ENCODE measurements at places on chromosomes 16 and 17.

DNA sequence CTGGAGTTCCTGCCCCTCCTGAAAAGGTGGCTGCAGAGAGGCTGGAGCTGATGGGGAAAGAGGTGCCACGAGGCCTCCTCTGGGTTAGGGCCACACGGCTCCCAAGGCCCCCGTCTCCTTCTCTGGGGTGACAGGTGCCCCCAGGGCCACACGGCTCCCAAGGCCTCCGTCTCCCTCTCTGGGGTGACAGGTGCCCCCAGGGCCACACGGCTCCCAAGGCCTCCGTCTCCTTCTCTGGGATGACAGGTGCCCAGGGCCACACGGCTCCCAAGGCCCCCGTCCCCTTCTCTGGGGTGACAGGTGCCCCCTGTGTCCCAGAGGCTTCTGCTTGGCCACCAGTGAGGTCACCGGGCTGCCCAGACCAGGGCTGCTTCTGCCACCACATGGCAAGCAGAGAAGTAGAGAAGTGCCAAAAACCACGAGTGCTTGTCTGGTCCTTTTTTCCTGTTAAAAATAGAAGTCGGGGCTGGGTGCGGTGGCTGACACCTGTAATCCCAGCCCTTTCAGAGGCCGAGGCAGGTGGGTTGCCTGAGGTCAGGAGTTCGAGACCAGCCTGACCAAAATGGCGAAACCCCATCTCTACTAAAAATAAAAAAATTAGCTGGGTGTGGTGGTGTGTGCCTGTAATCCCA is 4.1 kb downstream of the CAPN15 start:
- DNase-seq, result no peak

GRCh38 chr17:49963626-49964302 is 5.2 kb upstream of the DLX4 start:
- DNase-seq, result no peak

DNA sequence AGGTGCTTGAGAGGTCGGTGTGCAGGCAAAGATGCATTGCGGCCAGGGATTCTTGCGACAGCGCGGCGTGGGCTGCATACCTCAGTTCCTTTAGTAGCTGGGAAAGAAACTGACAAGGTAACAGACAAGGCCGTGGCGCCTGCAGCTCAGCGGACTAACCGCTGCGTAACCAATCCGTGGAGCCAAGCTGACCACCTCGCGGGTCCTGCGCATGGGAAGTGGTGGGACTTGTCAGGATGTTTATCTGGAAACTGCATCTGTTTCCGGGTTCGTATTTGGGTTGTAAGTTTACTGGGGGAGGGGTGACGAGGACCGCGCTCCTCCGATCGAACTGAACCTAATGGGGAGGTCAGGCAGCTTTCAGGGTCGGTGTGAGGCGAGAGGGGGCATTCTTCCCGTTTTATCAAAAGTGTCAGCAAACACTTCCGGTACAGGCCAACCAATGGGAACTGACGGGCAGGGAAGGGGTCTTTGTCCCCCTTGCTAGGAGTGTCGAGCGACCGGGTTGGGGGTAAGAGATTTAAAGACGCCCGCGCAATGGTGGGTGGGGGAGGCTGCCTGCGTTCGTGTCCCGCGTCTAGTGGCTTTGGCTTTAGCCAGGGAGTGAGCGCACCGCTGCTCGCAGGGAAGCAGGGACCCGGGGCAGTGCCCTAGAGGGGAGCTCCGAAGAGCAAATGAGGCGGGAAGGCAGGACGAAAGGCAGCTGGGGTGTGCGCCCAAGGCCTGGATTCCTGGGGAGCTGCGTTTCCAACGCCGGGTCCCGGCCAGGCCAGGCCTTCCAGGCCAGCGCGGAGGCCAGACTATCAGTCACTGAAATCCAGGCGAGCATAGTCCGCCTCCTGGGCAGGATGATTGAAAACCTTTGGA is 7.0 kb downstream of the IRX6 start:
- DNase-seq, result no peak

GRCh38 chr16:59252317-59252716 is 518.2 kb upstream of the GOT2 start:
- DNase-seq, result no peak

DNA sequence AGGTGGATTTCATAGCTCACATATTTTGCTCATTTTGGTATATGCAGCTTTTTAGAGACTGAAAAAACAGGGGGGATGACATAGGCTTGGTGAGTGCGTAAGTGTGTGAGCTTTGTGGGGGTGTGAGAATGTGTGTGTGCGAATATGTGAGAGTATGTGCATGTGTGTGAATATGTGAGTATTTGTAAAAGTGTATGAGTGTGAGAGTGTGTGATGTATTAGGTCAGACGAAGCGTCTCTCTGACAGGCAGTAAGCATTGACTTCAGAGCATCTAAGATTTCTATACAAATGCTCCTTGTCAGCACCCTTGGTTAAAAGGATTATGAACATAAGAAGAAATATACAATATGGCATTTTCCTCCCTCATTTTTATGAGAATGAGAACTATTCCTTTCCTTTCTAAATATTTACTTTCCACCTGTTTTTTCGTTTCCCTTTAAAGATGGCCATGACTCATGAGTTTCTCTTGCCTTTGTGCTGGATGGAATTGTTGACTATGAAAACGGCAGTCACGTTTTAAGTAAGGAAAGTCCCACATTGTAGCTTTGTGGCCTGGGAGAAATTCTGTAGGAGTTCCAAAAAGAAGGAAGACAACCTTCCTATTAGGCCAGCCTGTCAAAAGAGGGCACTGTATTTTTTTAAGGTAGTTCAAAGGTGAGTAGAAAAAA is 276.4 kb downstream of the FOXL1 start:
- DNase-seq, result no peak

GRCh38 chr16:53913099-53913870 is 209.3 kb downstream of the FTO start:
- no peak for DNase-seq

GRCh38 chr16:27564224-27564623 is 14.3 kb downstream of the KATNIP start:
- DNase-seq, result no peak

GRCh38 chr17:72569148-72569946 is 448.5 kb downstream of the SOX9 start:
- no peak for DNase-seq

DNA sequence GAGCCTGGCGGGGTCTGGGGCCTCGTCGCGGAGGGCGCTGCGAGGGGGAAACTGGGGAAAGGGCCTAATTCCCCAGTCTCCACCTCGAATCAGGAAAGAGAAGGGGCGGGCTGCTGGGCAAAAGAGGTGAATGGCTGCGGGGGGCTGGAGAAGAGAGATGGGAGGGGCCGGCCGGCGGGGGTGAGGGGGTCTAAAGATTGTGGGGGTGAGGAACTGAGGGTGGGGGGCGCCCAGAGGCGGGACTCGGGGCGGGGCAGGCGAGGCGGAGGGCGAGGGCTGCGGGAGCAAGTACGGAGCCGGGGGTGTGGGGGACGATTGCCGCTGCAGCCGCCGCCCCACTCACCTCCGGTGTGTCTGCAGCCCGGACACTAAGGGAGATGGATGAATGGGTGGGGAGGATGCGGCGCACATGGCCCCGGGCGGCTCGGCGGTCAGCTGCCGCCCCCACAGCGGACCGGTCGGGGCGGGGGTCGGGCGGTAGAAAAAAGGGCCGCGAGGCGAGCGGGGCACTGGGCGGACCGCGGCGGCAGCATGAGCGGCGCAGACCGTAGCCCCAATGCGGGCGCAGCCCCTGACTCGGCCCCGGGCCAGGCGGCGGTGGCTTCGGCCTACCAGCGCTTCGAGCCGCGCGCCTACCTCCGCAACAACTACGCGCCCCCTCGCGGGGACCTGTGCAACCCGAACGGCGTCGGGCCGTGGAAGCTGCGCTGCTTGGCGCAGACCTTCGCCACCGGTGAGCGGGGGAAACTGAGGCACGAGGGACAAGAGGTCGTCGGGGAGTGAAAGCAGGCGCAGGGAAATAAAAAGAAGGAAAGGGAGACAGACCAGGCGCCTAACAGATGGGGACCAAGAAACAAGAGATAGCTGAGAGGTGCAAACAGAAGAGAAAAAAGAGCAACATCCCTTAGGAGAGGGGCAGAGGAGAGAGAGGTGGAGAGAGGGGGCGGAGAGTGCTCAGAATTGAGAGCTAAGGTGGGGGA is at the start of gene PNMT:
Gene PNMT (plus strand): TSS at position 509 of the 980 bp plus-strand sequence. CDS start 23 bp downstream, at position 532.
- no peak for DNase-seq

DNA sequence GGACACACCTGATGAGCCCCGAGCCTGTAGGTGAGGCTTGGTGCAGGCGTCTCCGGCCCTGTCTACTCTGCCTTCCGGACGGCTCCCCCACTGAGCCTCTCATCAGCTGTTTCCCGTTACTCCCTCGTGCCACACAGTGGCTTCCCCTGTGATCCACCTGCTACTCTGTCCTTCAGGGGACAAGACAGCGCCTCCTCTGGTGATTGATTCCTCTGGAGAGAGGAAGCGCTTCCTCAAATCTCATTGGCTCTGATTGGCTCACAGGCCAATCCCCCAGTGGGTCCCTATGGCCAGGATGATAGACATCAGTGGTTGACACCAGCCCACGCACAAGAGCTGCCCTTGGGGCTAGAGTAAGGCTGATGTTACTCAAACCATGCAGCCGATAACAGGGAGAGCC is 24.0 kb downstream of the RNF213 start:
- DNase-seq, result no peak

DNA sequence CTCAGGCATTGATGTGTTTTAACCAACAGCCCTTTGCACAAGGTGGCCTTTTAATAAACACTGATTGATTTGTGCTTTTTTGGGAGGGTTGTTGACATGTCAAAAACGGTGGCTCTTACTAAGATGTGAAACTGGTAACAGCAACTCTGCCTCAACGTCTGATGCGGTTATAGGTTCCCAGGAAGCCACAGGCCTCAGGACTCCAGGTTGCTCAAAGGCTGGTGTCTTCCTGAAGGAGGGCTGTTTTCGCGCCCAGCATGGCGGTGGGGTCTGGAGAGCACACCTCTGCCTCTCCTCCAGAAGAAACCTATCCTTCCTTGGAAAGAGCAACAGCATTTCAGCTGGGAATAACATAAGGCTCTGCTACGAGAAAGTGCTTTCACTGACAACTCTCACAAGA is 187.5 kb downstream of the IRF8 start:
- DNase-seq, result no peak

GRCh38 chr16:56029026-56029425 is 153.9 kb upstream of the CES5A start:
- no peak for DNase-seq

- no peak for DNase-seq
Measured at GRCh38 chr16:30065943-30066760, 592 bp downstream of the ALDOA start.

- no peak for DNase-seq
Measured at GRCh38 chr17:76107509-76107908, 3.9 kb upstream of the EXOC7 start.

DNA sequence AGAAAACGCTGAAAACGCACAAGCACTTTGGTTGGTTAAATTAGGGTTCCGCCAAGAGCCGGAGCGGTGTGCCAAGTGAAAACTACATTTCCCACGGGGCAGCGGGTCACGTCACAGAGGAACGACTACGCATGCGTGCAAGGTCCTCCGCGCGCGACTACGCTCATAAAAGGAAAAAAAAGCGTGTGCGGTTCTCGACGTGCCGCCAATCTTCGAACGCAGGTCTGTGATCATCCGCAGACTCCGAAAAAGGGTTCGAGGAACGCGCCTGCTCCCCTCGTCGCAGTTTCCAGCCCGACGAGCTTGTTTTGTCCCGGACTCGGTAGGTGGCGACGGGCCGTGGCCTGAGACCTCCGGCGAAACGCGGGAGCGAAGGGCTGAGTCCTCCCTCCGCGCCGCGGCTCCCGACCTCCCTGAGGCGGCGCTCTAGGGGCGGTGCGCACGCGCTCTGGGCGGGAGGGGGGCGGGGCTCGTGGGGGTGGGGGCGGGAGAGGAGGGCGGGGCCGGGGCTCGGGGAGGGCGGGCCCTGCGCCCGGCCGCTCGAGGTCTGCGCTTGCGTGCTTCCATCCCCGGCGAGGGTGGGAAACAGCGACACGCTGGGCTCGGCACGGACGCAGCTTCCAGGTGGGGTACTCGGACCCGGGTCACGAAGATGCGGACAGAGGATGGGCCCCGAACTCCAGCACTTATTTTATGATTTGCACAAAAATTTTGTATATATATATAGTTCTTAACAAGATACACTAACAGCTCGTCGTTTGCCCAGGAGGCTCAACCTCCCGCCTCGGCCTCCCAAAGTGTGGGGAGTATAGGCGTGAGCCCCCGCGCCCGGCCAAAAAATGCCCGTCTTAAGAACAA is at the start of gene SGF29:
Gene SGF29 (plus strand): TSS at position 145 of the 858 bp plus-strand sequence. CDS start 27,150 bp downstream, outside the sequence.
- DNase-seq, result peak; percentile 83

DNA sequence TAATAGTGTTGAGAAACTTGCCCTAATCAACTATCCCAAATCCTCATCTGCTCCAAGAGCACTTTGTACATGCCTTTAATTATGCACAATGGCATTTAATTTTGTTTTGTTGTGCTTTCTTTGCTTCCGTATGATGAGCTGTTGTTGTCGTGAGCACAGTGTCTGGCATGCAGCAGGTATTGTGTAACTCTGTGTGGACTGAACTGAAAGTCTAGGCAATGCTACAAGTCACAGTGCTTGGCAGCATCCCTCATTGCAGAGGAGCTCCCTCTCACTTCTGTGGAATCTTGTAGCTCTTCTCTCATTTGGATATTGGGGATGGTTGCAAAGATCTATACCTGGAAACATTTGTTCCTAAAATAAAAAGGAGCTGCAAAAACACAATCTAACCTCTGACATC is 502.2 kb upstream of the CA10 start:
- DNase-seq, result no peak

DNA sequence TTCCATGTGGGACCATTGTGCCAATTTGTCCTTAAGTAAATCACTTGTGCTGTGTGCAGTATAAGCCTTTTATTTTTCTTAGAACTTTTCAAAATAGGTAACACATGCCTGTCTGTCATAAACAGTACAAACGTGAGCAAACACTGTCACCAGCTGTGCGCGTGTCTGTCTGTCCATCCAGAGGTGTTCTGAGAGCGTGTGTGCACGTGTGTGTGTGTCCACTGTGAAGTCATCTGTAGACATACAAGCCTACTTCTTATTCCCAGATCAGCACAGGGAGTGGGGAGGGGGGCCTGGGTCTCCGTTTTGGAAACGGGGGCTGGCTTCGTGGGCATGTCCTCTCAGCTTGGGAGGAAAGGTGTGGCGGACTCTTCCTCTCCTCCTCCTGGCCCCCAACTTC is 9.4 kb downstream of the TMEM235 start:
- no peak for DNase-seq

GRCh38 chr17:81261582-81262336 is 22.6 kb downstream of the NDUFAF8 start:
- DNase-seq, result no peak

GRCh38 chr17:76707985-76708807 is 2.6 kb downstream of the MXRA7 start:
- no peak for DNase-seq

DNA sequence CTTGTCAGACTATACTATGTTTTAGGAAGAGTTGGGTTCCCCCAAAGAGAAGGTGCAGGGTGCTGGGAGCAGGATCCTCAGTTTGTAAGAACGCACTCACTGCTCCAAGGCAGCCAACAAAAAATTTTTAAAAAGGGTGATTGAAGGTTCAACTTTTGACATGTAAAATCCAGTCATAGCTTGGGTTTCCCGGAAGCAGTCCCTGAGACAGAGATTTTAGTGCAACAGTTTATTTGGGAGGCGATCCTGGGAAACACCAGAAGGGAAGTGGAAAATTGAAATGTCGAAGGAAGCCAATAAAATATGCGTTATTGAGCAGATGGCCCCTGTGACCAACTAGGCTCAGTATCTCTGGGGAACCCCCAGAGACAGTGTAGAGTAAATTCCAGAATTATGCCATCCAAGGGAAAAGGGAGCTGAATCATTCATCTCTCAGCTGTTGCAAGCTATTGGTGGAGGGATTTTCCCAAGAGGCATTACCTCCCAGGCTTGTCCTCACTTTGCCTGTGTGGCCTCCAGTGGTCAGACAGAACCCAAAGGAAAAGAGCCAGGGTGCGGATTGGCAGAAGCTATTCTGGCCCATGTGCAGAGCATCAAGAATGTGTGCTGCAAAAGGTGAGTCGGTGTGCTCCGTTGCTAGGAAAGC is 72.9 kb downstream of the HS3ST3B1 start:
- no peak for DNase-seq

- no peak for DNase-seq
Measured at GRCh38 chr16:4200000-4200780, 41.7 kb downstream of the SRL start.

All from NCI-H446 treated with DMSO at 0.1 percent for 48 hours (cell line).